ENCODE measurements at places on chromosomes 4 and X.

DNA sequence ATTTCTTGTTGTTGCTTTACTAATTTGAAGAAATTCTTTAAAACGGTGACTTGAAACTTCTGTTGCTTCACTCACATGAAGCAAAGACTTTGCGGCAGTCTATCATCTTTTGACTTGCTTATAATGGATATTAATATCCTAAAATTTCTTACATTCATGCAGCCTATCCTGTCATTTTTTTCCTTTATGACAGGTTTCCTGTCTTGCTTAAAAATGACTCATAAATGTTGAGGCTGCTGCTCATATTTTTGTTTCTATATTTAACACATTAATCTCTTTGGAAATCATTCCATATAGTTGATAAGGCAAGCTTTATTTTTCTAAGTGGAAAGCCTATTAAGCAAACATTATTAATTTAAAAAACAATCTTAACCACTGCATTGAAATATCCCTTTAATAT is 176.6 kb upstream of the GALNTL6 start:
- no peak for DNase-seq

- no peak for DNase-seq
Observed at GRCh38 chr4:17450269-17450804, 61.6 kb downstream of the QDPR start.

DNA sequence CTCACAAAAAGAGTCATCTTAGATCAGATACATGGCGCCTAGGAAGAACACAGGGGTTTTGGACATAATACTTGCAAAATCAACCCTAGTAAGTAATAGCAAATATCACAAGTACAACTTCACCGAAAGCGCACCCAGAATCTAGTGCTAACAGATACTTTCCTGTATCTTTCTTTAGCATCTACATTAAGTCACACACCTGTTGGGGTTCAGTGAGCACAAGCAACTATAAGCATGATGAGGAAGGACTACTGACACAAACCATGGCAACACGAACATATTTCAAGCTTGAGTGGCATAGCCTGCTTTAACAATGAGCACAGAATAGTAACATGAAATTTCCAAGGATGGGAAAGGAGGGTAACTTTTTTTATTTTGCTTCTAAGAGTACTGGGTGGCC is 116.1 kb downstream of the GPC3 start:
- no peak for DNase-seq

- no peak for DNase-seq
Observed at GRCh38 chr4:37383579-37384229, 139.2 kb downstream of the NWD2 start.

DNA sequence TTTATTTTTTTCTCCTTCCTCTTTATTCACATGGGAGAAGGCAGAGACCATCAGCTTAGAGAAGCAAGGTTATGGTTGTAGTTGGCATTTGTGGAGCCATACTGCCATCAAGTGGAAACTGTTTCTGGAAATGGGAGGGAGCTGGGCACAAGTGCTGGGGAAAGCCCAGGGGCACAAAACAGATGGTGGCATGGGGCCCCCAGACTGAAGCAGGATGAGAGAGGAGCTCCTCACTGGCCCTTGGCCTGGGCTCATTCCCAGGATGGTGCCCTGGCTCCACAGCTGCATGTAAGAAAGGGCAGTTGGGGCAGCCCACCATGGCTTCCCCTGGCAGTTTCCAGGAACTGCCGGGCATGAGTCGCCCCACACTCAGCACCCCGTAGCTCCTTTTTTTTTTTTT is 59.2 kb downstream of the NBDY start:
- no peak for DNase-seq

- no peak for DNase-seq
Observed at GRCh38 chr4:161650812-161651211, 513.0 kb downstream of the FSTL5 start.

DNA sequence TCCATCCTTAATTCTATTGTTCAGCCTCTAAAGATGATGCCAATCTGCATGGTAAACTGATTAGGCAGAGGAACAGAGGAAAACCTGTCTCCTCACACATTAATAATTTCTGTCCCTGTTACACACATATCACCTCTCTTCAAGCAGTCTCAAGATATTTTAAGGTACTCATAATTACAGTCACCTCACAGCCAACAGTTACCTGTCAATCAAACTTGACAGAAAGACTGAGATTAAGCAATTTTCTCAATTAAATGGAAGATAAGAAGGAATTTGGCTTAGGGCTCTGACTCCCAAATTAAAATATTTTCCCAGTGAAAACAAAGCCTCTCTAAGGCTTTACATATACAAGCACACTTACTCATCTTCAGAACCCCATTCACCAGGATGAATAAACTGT is 85.2 kb downstream of the MAPK10 start:
- no peak for DNase-seq

DNA sequence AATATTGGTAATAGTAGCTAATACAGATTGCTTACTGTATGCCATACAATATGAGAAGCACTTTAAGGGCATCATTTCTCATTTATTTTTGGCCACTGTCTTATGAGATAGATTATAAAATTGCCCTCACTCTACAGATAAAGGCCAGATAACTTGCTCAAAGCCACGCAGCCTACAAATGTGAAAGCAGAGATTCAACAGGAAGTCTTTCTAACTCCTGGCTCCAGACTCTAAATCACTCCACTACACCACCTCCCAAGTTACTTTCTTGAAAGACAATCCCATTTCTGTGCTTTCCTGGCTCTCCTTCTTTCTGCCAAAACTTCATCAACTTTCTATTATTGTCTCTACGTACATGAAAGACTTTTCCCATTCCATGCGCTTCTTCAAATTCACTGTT is 194.7 kb downstream of the FBXO8 start:
- DNase-seq: no peak

DNA sequence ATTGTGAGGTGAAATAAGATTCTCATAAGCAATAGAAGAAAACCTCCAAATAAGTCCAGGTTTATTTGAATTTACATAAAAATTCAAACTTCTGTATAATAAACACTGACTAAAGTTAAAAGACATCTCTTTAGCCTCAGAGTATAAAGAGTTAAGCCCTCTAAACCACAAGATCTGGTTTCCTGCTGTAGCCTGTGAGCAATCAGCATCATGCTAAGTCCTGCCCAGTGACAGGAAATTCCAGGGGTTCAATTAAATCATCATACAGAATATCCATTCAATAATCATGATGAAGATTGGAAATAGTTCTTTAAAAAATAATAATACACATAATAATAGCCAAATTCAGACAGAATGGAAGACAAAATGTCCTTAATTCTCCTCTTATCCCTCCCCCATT is 139.2 kb upstream of the DGKK start:
- DNase-seq: no peak

DNA sequence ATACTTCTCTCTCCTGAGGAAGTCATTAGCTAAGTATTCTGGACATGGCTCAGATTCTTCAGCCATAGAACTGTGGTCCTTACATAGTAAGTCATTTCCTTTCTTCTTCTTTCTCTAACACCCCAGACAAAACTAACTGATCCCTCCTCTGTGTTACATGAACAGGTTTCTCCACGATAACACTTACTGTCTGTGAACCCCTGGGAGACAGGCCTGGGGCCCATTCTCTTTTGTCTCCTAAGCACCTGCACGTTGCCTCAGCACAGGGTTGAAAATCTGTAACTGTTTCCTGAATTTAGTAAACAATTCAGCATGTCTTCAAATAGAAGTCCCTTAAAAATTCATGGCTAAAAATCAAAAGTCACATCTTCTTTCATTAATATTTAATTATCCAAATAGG is 24.7 kb downstream of the APBB2 start:
- DNase-seq: no peak

GRCh38 chrX:97132664-97133415 is 249.1 kb downstream of the RPA4 start:
- DNase-seq: no peak

DNA sequence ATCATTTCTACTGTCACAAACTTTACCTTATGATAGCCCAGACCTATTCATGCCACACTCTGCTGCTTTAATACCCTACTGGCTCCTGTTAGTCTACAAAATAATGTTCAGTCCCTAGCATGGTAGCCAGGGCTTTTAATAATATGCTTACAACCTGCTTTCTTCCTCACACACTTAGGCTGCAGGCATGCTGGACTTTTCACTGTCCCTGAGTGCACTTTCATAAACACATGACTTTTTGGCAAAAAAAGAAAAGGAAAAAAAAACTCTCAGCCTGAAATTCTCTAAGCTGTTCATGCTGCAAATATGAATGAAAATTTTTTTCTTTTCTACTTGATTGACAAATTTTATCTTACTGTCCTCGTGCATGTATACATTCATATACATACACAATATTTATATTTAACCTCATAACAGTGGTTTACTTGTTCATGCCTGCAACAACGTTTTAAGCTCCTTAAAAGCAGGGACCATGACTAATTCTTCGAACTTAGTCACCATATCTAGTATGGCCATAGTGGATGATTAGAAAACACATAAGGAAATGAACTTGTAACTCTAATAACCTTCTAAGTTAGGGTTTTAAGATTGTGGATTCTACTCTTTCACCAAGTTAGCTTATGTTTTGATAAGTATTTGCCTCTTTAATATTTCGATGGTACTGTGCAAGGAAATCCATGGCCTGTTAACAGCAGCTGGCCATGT is 229.5 kb downstream of the SPCS3 start:
- no peak for DNase-seq

- DNase-seq: no peak
Observed at GRCh38 chrX:67619253-67619652, 75.4 kb downstream of the AR start.

GRCh38 chrX:80334583-80334982 is 85.7 kb upstream of the TENT5D start:
- no peak for DNase-seq

DNA sequence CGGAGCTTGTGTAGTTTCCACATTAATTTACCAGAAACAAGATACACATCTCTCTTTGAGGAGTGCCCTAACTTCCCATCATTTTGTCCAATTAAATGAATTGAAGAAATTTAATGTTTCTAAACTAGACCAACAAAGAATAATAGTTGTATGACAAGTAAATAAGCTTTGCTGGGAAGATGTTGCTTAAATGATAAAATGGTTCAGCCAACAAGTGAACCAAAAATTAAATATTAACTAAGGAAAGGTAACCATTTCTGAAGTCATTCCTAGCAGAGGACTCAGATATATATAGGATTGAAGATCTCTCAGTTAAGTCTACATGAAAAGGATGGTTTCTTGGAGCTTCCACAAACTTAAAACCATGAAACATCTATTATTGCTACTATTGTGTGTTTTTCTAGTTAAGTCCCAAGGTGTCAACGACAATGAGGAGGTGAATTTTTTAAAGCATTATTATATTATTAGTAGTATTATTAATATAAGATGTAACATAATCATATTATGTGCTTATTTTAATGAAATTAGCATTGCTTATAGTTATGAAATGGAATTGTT is at the start of gene FGB:
TSS of gene FGB (plus strand) at position 315 of the 558 bp plus-strand sequence. CDS start at position 323, 8 bp downstream.
- DNase-seq: no peak

- DNase-seq: no peak
Observed at GRCh38 chrX:110108381-110108821, 105.5 kb downstream of the TMEM164 start.

- no peak for DNase-seq
Observed at GRCh38 chrX:50860518-50860917, 46.5 kb upstream of the SHROOM4 start.

Data from stimulated activated CD4-positive, alpha-beta T cell treated with anti-CD3 and anti-CD28 coated beads, Interleukin-1b, Interleukin-23, amount 100 ng/mL, for 1 hour (primary cell).